Tongue (tissue), 3 donors: ENCODE measurements at places on chromosomes 11 and 22.

GRCh38 chr22:22953791-22954190, 66.2 kb downstream of the IGLL5 start:
- no peak for DNase-seq

GRCh38 chr22:34851918-34852662, 213.9 kb upstream of the ISX start:
- DNase-seq = no peak

DNA sequence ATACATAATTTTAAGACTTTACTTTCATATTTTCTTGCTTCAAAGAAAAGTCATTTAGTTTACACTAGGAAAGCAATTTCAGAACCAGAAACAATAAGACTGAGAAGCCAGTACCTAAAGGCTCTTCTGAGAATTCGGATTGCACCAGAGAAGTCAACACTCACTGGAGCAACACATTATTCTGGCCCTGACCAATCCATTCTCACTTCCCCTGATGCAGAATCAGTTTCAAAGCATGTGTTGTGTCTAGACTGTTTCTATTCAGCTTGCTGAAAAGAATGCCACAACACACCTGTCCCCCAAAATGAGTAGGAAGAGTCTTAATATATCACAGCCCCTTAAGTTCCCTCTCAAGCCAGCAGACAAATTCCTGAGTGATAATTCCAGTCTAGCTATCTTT, 1074.3 kb upstream of the TENM4 start:
- no peak for DNase-seq

GRCh38 chr11:132430429-132431062, 1060.1 kb downstream of the NTM start:
- DNase-seq = peak; percentile 83

- no peak for DNase-seq
Measured at GRCh38 chr11:82969811-82970210, 68.3 kb downstream of the DDIAS start.

GRCh38 chr11:130156108-130157022, 3.2 kb upstream of the ST14 start:
- no peak for DNase-seq
